Activated naive CD8-positive, alpha-beta T cell treated with anti-CD3 and anti-CD28 coated beads, Interleukin-2, amount 50 U/mL, for 16 hours (primary cell): ENCODE measurements at places on chromosomes 12 and 14.

DNA sequence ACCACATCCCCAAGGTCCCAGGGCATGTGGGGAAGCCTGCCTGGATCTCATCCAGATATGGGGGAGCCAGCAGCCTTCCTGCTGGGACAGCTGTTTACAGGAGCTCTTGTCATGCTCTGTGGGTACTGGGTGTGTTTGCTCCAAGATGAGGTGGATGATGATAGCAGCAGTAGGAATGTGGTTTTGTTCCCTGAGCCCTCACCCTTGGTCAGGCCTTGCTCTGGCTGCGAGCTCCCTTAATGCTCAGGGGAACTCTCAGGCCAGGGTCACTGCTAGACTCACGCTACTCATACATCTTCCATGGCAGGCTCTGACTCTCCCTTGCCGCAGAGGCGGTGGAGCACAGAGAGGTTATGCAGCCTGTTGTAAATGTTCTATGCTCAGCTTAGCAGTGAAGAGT is 990.3 kb downstream of the AACS start:
- no peak for DNase-seq

DNA sequence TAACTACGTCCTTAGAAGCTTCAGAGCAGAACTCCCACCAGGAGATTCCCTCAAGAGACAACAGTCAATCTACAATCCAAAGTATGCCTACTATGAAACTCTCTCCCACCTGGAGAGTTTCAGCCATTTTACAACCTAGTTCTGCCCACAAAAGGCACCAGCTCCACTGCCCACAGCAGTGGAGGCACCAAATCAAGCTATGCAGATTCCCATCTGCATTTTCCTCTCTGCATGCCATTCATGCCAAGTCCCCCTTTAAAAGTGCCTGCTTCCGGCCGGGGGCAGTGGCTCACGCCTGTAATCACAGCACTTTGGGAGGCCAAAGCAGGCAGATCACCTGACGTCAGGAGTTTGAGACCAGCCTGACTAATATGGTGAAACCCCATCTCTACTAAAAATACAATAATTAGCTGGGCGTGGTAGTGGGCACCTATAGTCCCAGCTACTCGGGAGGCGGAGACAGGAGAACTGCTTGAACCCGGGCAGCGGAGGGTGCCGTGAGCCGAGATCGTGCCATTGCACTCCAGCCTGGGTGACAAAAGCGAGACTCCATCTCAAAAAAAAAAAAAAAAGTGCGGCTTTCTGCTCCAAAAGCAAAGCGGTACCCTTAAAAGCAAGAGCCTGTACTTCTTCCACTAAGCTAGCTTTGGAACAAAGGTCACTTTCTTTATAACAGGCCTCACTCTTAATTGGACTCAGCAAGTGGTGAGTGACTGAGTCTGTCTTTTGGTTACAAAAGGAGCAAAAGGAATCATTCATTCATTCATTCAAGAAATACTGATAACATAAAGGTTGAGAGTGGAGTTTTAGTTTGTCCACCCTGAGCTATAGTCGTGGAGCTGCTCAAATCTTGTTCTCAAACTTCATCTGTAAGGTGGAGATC is 10.1 kb upstream of the DLGAP5 start:
- DNase-seq: no peak

GRCh38 chr14:99735189-99736135 is 51.4 kb downstream of the CYP46A1 start:
- DNase-seq: no peak

GRCh38 chr14:102652194-102652593 is 59.7 kb downstream of the RCOR1 start:
- DNase-seq: no peak

DNA sequence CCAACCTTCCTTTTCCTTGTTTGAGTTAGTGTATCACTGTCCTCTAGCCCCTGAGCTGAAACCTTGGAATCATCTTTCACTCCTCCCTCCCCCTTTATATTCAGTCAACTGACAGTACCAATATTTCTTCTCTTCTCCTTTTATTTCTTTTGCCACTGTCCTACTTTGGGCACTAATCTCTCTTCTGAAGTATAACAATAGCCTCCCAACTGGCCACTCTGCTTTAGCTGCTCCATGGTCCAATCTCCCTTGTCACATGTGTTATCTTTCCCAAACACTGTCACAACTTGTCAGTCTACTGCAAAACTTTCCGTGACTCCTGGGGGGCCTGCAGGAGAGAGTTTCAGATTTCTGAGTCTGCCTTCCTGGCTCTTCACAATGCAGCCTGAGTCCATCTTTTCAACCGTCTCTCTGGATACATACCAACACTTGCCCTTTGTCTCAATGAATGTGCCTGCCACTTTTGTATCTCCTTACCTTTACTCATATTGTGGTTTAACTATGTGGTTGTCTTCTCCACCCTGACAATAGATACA is 471.2 kb downstream of the DIO2 start:
- DNase-seq: no peak
